Purkinje cell (primary cell): ENCODE measurements at places on chromosomes 7 and 10. TPM values are rescaled to one million over a fixed set of nuclear protein-coding genes. Genes with fewer than 3 reads are reported as not detected.

Gene FBXL13
- polyA plus RNA-seq = 0.82 and 2.5 TPM in 2 replicates

Gene CHPF2
- 0.94 and 2.9 TPM in 2 replicates for polyA plus RNA-seq

Gene PRRT4
- 2.1 and 3.8 TPM in 2 replicates for polyA plus RNA-seq

Gene GRM3
- polyA plus RNA-seq = 21.0 and 25.7 TPM in 2 replicates

Gene TMEM229A
- polyA plus RNA-seq = 2.7 and 3.3 TPM in 2 replicates

Gene ACHE
- 0.73 and 1.6 TPM in 2 replicates for polyA plus RNA-seq

Gene PAX2
- not detected in 2 replicates for polyA plus RNA-seq

Gene LHFPL3
- polyA plus RNA-seq = 12.0 and 15.5 TPM in 2 replicates

Gene ZNF25
- polyA plus RNA-seq = 22.0 and 27.8 TPM in 2 replicates

Gene GNG11
- polyA plus RNA-seq = 3.5 and 4.7 TPM in 2 replicates

Gene AMZ1
- 0.36 TPM in 1 of 2 replicates, not detected in the other for polyA plus RNA-seq

Gene MASTL
- 3.6 and 4.2 TPM in 2 replicates for polyA plus RNA-seq

Gene PILRA
- polyA plus RNA-seq = 5.6 and 8.2 TPM in 2 replicates

Gene AOC1
- not detected in 2 replicates for polyA plus RNA-seq

Gene PLXNA4
- 1.9 and 4.0 TPM in 2 replicates for polyA plus RNA-seq

Gene ANKRD30A
- polyA plus RNA-seq = not detected in 2 replicates

Gene BAG3
- 29.2 and 40.2 TPM in 2 replicates for polyA plus RNA-seq

Gene TMEM270
- polyA plus RNA-seq = not detected in 2 replicates

Gene PNLIP
- polyA plus RNA-seq = not detected in 2 replicates

Gene SPDYE9
- 1.4 and 2.2 TPM in 2 replicates for polyA plus RNA-seq

Gene AQP1
- 0.10 and 0.40 TPM in 2 replicates for polyA plus RNA-seq

Gene GALNT17
- polyA plus RNA-seq = 32.0 and 35.7 TPM in 2 replicates

Gene PVRIG
- polyA plus RNA-seq = not detected in 2 replicates

Gene C1GALT1
- polyA plus RNA-seq = 20.4 and 23.3 TPM in 2 replicates

Gene TMEM248
- polyA plus RNA-seq = 7.6 and 15.2 TPM in 2 replicates

Gene SYPL1
- polyA plus RNA-seq = 16.1 and 34.0 TPM in 2 replicates

Gene C10orf53
- polyA plus RNA-seq = 5.7 TPM in 1 of 2 replicates, not detected in the other

Gene SDHAF3
- polyA plus RNA-seq = 69.2 and 76.5 TPM in 2 replicates

Gene RBP3
- not detected in 2 replicates for polyA plus RNA-seq

Gene SSMEM1
- not detected in 2 replicates for polyA plus RNA-seq

Gene PAPOLB
- polyA plus RNA-seq = 0.13 TPM in 1 of 2 replicates, not detected in the other

Gene SORCS1
- 1.9 TPM in 1 of 2 replicates, not detected in the other for polyA plus RNA-seq

Gene LIPJ
- polyA plus RNA-seq = not detected in 2 replicates

Gene FAM25G
- not detected in 2 replicates for polyA plus RNA-seq

Gene FAM3C
- 95.7 and 115 TPM in 2 replicates for polyA plus RNA-seq

Gene EN2
- polyA plus RNA-seq = 6.1 and 9.4 TPM in 2 replicates

Gene SH2B2
- polyA plus RNA-seq = not detected in 2 replicates
